ENCODE measurements at places on chromosomes 3 and 15. TPM values are rescaled to one million over a fixed set of nuclear protein-coding genes. Genes with fewer than 3 reads are reported as not detected.

SRPRB gene
- polyA plus RNA-seq, result 20.4 TPM

ALPK3 gene
- not detected for polyA plus RNA-seq

SLC22A14 gene
- not detected for polyA plus RNA-seq

MUC4 gene
- not detected for polyA plus RNA-seq

DNA sequence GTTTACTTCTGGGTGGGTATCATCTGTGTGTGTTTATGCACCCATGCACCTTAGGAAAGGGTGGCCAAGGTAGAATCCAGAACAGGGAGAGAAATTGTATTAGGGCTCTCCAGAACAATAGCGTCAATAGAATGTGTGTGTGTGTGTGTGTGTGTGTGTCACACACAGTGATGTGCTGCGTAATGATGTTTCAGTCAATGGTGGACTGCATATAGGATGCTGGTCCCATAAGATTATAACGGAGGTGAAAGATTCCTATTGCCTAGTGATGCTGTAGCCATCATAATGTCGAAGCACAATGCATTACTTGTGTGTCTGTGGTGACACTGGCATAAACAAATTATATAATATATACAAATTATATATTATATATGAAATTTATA is 69.3 kb upstream of the PRR23C start:
- no peak for DNase-seq
- H3K36me3 ChIP-seq, result no peaks in the 10 kb centered on the region
- no peak overlapping the region for H3K4me3 ChIP-seq
- peaks cover 5% of the 10 kb centered on the region for H3K4me1 ChIP-seq
- H3K27ac ChIP-seq, result no peak overlapping the region
- H3K27me3 ChIP-seq, result peaks cover 19% of the 10 kb centered on the region

DNA sequence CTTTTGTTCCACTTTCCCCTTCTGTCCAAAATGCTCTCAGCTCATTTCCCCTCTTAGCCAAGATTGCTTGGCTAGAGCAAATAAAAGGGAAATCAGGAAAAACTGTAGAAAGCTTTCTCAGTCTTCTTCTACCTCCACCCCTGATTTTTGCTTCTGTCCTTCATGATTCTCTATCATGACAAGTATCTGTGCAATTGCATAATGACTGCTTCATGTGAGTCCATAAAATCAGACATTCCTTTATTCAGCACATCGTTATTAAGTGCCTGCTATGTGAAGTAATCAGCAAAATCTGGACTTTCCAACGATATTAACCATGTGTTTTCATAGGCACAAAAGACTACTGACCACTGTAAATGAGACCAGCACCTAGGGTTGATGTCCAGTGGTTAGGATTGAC is 321.5 kb upstream of the CBLB start:
- no peak overlapping the region for H3K4me3 ChIP-seq
- DNase-seq, result no peak
- no peaks in the 10 kb centered on the region for H3K36me3 ChIP-seq

DNA sequence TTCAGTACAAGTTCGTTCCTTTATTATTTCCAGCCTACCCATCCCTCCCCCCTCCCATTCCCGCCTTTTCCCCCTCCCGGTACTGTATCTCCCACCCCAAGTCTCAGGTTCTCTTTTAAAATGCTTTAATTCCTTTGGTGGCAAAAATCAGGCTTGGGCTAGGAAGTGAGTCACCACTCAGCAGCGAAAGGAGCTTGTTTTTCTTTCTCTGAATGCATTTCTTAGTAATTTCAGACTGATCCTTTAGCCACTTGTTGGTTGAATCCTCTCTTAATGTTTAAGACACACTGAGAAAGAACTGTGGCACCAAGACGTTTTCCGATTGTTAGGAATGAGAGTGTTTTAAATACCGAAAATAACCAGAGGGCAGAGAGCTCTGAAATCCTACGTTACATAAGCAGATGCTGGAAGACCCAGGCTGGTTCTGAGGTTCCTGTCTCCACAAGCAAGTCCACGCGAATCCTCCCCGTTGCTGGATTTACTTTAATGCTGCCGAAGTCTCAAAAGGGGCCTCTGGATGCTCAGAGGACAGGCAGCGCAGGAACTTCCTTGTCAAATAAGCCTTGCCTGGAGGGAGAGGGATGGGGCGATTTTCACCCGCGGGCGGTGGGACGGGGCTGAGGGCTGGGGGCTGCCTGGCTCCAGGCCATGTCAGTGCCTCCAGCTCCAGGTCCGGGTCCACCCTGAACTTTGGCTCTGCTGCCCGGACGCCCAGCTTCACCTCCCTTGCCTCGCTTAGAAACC is 854 bp upstream of the COL8A1 start:
- no peak for DNase-seq
- H3K27ac ChIP-seq, result no peak overlapping the region
- H3K4me3 ChIP-seq, result no peak overlapping the region
- H3K4me1 ChIP-seq, result peaks cover 14% of the 10 kb centered on the region
- peaks cover 67% of the 10 kb centered on the region for H3K27me3 ChIP-seq

GRCh38 chr15:77857419-77857818 is 220.1 kb downstream of the TBC1D2B start:
- no peak overlapping the region for H3K4me3 ChIP-seq
- H3K4me1 ChIP-seq, result peaks cover 3% of the 10 kb centered on the region
- no peak overlapping the region for H3K27ac ChIP-seq
- peaks cover 28% of the 10 kb centered on the region for H3K27me3 ChIP-seq

DNA sequence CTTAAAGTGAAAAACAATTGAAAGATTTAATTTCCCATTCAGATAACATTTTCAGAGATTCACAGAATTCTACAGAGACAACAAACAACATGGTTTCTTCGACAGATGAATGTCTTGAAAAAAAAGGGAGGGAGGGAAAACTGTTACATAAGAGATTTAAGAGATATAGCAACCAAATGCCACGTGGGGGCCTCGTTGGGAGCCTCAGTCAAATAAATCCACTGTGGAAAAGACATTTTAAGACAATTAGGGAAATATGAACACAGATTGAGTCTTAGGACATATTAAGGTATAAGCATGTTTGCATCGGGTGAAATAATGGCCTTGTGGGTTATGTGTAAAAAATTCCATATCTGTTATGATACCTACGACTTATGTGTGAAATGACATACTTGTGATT is 5.0 kb upstream of the PRRT3 start:
- no peaks in the 10 kb centered on the region for H3K4me1 ChIP-seq
- H3K4me3 ChIP-seq, result no peak overlapping the region
- H3K27me3 ChIP-seq, result no peaks in the 10 kb centered on the region
- H3K27ac ChIP-seq, result no peak overlapping the region
- no peaks in the 10 kb centered on the region for H3K36me3 ChIP-seq

- no peak overlapping the region for H3K27ac ChIP-seq
- H3K27me3 ChIP-seq, result no peaks in the 10 kb centered on the region
- no peak for DNase-seq
- H3K36me3 ChIP-seq, result no peaks in the 10 kb centered on the region
- no peak overlapping the region for H3K4me3 ChIP-seq
- H3K4me1 ChIP-seq, result no peaks in the 10 kb centered on the region
These were observed 908.8 kb downstream of the SQOR start for GRCh38 chr15:46543626-46544025.

DNA sequence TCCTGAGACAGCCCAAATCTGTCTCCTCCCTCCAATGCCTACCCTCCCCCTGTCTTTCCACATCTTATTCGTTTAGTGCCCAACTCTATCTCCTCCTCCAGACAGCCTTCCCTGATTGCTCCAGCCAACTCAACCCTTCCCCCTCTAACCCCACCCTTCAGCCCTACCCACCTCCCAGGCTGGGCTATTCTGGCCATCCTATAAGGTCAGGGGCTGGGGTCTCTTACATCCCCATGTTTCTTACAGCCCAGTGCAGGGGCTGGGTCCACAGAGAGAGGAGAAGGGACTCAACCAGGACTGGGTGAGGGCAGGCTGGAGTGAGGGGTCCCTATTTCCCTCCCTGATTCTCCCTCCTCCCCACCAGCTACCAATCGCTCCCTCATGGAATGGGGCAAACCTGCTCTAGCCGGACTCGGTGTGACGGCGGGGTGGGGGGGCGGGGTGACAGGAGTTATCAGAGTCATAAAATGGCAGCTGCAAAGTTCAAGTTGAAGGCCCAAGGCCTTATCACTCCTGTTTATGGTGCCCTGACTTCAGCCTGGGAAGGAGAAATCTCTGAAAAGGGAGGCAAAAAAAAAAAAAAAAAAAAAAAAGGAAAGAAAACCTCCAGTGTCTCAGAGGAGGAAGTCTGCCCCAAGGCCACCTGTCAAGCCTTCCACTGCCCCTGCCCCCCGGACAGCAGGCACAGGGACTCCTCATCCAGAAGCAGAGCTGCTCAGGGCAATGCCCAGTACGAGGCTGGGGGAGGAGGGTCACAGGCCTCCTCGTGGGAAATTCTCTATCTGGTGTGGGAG is 2.1 kb downstream of the VIPR1 start:
- H3K36me3 ChIP-seq, result no peaks in the 10 kb centered on the region
- no peak for DNase-seq
- peaks cover 23% of the 10 kb centered on the region for H3K4me1 ChIP-seq
- H3K27ac ChIP-seq, result no peak overlapping the region

GRCh38 chr3:171458071-171458863 is 1.9 kb downstream of the TNIK start:
- peak overlapping the region; percentile 60 for H3K27ac ChIP-seq
- peak; percentile 18 for DNase-seq
- H3K27me3 ChIP-seq, result peaks cover 5% of the 10 kb centered on the region
- H3K36me3 ChIP-seq, result no peaks in the 10 kb centered on the region

DNA sequence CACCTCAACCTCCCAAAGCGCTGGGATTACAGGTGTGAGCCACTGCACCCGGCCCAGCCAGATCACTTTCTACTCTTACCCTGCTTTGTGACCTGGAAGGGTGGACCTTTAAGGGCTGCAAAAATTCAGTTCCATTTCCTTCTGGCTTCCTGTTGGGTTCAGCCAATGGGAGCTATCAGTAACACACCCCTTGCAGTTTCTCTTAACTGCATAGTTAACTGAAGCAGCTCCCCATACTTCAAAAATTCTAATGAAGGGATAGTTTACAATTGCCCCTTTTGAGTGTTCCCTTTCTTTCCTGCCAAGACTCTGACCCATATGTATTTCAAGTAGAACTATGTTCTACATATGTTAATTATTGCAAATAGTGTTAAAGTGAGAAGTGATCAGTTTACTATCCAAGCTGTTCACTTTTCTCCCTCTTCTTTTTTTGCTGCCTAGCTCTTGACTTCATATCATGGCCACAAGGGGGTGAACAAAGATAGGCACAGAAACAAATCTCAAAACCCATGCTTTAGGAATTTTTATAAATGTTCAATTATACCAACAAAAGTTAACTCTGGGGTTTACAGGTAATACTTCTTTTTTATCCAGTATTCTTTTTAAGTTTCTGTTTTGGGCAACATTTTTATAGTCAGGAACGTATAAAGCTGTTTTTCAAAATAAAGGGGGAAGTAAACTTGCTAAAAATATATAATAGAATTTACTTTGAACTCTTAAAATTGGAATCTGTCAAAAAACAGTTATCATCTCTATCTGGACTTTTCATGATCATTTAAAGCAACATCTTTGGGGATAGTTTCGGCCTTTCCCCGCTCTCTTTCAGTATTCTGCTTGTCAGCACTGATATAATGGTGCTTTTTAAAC is 8.1 kb downstream of the PGBD4 start:
- no peak overlapping the region for H3K27ac ChIP-seq
- no peaks in the 10 kb centered on the region for H3K36me3 ChIP-seq
- H3K4me1 ChIP-seq, result no peaks in the 10 kb centered on the region

DNA sequence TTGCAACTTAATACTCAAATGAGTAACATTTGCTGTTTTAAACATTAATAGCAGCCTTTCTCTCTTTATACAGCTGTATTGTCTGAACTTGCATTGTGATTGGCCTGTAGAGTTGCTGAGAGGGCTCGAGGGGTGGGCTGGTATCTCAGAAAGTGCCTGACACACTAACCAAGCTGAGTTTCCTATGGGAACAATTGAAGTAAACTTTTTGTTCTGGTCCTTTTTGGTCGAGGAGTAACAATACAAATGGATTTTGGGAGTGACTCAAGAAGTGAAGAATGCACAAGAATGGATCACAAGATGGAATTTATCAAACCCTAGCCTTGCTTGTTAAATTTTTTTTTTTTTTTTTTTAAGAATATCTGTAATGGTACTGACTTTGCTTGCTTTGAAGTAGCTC is 40.3 kb downstream of the CTNNB1 start:
- peak overlapping the region; percentile 78 for H3K27ac ChIP-seq
- no peaks in the 10 kb centered on the region for H3K27me3 ChIP-seq
- H3K4me3 ChIP-seq, result no peak overlapping the region
- no peak for DNase-seq
- H3K36me3 ChIP-seq, result peaks cover 33% of the 10 kb centered on the region

DNA sequence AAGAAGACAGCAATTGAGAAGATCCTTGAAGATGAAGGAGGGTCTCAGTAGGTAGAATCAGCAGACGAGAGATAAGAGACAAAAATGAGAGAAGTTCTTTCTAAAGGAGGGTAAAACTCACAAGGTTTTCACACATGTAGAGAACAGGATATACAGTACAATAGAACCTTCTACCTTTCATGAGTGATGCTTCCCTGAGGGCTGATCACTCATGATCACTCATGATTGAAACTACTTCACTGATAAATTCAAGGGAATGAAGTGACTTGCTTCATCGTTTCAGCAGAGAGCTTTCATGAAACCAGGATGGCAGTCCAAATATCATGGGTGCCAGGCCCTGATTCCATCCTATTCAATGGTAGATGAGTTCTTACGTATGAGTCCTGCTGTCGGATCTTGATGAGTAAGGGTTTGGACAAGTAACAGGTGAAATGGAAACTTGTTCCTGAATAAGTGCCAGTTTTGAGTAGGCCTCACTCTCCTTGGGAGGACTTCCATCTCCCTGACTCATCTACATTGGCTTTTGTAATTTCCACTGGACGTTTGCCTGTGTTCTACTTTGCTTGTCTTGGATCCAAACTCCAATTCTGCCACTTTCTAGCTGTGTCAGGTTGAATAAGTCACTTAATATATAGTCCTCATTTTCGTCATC is 9.6 kb upstream of the CLDN16 start:
- no peak overlapping the region for H3K4me3 ChIP-seq
- H3K36me3 ChIP-seq, result no peaks in the 10 kb centered on the region
- H3K4me1 ChIP-seq, result peaks cover 2% of the 10 kb centered on the region
- DNase-seq, result no peak
- no peak overlapping the region for H3K27ac ChIP-seq
- peaks cover 13% of the 10 kb centered on the region for H3K27me3 ChIP-seq

- no peak for DNase-seq
- H3K27me3 ChIP-seq, result peaks cover 25% of the 10 kb centered on the region
- H3K36me3 ChIP-seq, result no peaks in the 10 kb centered on the region
- H3K4me1 ChIP-seq, result no peaks in the 10 kb centered on the region
- no peak overlapping the region for H3K27ac ChIP-seq
These were observed 84.5 kb downstream of the MEGF11 start for GRCh38 chr15:66169023-66169422.

GRCh38 chr15:34584330-34584668 is 848 bp upstream of the GOLGA8B start:
- peaks cover 6% of the 10 kb centered on the region for H3K27me3 ChIP-seq
- H3K36me3 ChIP-seq, result no peaks in the 10 kb centered on the region
- H3K27ac ChIP-seq, result no peak overlapping the region
- no peak for DNase-seq
- H3K4me1 ChIP-seq, result peaks cover 37% of the 10 kb centered on the region

Measured in naive B cell (primary cell).